Liver (tissue), 10 donors: ENCODE measurements at places on chromosomes 16 and 17. TPM values are rescaled to one million over a fixed set of nuclear protein-coding genes. Genes with fewer than 3 reads are reported as not detected.

GRCh38 chr17:79997011-79997660, 38.5 kb downstream of the TBC1D16 start:
- H3K4me1 ChIP-seq = peaks cover 20% of the 10 kb centered on the region
- no peaks in the 10 kb centered on the region for H3K36me3 ChIP-seq
- peak overlapping the region; percentile 14 for H3K27ac ChIP-seq

Gene ADAD2
- total RNA-seq = 0.33 TPM

- no peaks in the 10 kb centered on the region for H3K4me1 ChIP-seq
- no peak overlapping the region for H3K4me3 ChIP-seq
- DNase-seq = no peak
- no peaks in the 10 kb centered on the region for H3K27me3 ChIP-seq
- H3K36me3 ChIP-seq = no peaks in the 10 kb centered on the region
Measured at GRCh38 chr16:14280541-14280940, 209.4 kb downstream of the MRTFB start.

GRCh38 chr16:20167323-20167722, 93.6 kb upstream of the GPR139 start:
- no peaks in the 10 kb centered on the region for H3K36me3 ChIP-seq
- H3K4me3 ChIP-seq = no peak overlapping the region
- DNase-seq = no peak
- H3K4me1 ChIP-seq = no peaks in the 10 kb centered on the region

DNA sequence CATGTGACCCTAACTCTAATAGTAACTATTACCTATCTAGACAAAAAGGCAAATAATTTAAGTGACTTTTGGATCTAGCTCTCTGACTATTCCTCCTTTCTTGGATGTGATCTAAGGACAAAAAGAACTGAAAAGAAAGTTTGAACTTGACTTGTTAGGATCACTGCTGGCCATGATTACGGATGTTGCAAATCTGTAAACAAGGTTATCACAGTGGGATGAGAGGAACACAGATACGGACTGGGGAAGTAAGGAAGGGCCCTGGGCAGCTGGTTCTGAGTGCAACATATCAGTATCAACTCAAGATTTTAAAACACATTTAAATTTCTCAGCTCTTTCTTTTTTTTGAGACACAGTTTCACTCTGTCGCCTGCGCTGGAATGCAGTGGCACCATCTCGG, 78.7 kb downstream of the MRM3 start:
- H3K4me3 ChIP-seq = no peak overlapping the region
- no peaks in the 10 kb centered on the region for H3K27me3 ChIP-seq
- H3K36me3 ChIP-seq = no peaks in the 10 kb centered on the region
- peaks cover 8% of the 10 kb centered on the region for H3K4me1 ChIP-seq
- peak overlapping the region; percentile 3 for H3K27ac ChIP-seq
- DNase-seq = no peak

DNA sequence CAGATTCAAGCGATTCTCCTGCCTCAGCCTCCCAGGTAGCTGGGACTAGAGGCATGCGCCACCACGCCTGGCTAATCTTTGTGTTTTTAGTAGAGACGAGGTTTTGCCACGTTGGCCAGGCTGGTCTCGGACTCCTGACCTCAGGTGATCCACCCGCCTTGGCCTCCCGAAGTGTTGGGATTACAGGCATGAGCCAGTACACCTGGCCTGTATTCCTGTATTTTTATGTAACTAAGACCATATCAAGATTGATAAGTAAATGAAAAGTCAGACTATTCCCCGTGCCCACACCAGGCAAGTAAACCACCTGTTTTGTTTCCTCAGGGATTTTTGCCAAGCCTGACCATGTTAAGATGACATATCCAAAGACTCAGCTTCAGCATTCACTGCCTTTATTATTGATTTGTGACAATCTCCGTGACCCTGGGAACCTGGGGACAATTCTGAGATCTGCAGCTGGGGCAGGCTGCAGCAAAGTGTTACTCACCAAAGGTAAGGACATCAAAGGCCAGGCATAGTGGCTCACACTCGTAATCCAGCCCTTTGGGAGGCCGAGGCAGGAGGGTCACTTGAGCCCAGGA, 5.6 kb downstream of the MRM3 start:
- DNase-seq = no peak
- H3K4me1 ChIP-seq = peaks cover 5% of the 10 kb centered on the region
- no peak overlapping the region for H3K27ac ChIP-seq
- H3K27me3 ChIP-seq = no peaks in the 10 kb centered on the region
- H3K36me3 ChIP-seq = peaks cover 4% of the 10 kb centered on the region
- H3K4me3 ChIP-seq = no peak overlapping the region

Gene KSR1
- total RNA-seq = 9.0 TPM

Gene CCDC78
- total RNA-seq = 0.08 TPM
